ENCODE measurements at places on chromosomes 12 and 14.

GRCh38 chr14:103087343-103087835, 3.4 kb downstream of the LBHD2 start:
- DNase-seq, result no peak

- DNase-seq, result no peak
Measured at GRCh38 chr12:54660320-54660962, 12.3 kb upstream of the DCD start.

DNA sequence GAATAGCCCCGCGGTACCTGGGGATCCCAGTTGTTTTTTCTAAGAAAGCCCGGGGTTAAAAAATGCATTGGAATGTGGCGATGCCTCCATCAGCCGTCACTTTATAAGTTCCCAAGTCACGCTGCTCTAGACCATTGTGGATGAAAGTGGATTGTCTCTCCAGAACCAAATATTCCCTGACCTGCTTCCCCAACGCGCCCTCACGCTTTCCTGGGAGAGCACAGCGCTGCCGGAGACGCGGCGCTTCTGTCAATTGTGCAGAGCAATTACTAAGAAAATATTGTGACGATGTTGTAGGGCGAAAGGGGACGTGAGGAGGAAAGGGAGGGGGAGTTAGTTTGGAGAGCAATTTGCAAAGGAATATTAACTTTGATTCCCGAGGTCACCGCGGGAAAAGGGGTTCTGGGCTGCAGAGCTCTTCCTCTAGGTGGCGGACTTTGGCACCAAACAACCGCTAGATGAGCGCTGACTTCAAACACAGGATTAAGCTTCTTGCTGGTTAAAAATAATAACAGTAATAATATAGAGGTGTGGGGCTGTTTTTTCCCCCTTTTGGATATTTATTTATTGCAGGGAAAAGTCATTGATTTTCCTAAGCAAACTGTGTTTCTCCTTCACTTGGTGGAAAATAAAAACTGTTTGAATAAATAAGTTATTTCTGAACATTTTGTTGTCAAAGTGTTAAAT, 9.6 kb upstream of the FOXG1 start:
- no peak for DNase-seq

DNA sequence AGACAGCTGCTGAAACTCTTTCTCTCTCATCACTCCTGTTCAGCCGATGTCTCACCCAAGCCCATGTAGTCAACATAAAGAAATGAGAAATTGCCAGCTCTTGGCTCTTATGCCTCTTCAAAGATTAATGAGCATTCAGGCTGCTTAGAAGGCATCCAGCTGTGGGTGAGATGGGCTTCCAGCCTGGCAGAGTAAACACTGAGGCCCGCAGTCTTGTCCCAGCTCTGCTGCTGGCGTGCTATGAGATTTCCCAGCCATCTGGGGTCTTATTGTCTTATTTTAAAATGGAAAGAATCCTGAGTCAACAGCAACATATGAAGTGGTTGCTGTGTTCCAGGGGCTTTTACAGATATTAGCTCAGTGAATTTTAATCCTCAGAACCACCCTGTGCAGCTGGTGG, 12.6 kb downstream of the RXYLT1 start:
- no peak for DNase-seq

GRCh38 chr12:93167331-93167730, 210.4 kb upstream of the NUDT4 start:
- DNase-seq, result no peak

- DNase-seq, result no peak
Measured at GRCh38 chr12:53575502-53576249, 50.5 kb downstream of the ATF7 start.

DNA sequence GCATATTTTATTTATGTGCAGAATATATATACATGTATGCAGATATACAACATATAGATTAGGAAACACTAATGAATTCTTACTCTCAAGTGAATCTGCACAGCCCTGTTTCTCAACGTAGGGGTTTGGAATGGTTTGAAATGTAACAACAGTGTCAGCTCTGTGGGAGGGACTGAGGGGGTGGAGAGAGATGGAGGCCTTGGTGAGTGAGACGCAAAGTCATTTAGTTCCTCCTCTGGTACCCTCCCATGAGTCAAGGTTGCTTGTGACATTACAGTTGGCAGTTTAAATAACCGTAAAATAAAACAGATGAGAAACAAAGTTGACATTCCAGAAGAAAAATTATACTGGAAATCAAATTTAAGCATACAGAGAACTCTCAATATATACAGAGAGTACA, 313.0 kb upstream of the PRKD1 start:
- DNase-seq, result no peak

DNA sequence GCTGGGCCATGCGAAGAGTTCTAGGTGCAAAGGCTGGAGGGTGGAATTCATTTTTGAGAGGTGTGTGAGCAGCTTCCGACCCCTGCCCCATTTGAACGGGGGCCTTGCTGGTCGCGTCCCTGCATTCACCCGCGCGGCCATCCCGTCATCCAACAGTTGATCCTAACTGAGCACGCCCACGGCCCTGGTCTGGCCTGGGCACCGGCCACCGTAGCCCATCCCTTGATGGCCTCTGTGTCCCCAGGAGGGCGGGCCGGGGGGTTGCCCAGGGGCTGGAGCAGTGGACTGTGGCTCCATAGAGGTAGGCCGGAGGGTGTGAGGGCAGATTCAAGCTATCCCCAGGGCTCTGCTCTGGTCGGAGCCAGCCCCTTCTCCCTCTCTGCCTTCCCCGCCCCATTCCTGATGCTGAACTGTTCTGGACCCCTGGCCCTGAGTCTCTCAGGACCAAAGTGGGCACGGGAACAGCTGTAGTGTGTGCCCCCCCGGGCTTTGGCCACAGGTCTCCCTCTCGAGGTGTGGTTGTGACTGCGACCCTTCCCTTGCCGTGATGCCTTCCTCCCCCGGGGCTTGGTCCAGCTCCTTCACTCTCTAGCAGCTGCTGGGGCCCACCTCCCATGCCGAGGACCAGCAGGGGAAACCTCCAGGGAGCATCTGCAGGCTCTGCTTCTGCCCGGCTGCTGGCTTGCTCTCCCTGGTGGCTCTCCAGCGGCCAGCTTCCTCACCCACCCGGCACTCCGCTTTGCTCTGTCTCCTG, 9.1 kb downstream of the MEG3 start:
- DNase-seq, result no peak

GRCh38 chr12:112738531-112738930, 53.0 kb upstream of the RPH3A start:
- no peak for DNase-seq

- DNase-seq, result no peak
Measured at GRCh38 chr14:81533212-81533535, 479 bp downstream of the SEL1L start.

DNA sequence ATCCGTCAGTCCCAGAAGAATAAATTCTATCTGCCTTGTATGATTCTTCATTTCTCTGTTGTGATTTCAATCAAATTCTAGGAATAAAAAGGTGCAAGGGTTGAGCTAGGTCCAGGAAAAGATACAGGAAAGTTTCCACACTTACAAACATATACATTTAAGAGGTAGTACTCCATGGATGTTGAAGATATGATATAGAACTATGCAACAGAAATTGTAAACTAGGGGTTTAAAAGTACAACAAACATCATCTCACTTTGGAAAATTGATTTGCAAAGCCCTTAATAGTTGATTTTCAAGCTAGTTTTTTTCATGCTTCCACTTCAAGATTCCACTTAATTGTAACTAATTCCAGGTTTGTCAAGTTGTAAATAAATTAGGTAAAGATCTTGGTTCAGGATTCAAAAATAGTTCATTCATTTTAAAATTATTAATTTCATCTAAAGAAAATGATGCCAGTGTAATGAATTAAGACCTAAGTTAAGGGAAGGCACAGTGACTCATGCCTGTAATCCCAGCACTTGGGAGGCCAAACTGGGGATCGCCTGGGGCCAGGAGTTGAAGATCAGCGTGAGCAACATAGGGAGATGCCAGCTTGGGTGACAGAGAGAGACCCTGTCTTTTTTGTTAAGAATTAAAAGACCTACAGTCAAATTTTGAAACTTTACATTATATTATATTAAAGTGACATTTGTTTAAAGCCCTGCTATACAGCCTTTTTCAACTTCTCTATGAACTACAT, at the start of gene OR6C70:
Gene OR6C70 (minus strand): TSS at position 51 of the 742 bp plus-strand sequence. CDS start 0 bp downstream, at position 51.
- DNase-seq, result no peak

GRCh38 chr12:107655281-107656065, 30.1 kb upstream of the PWP1 start:
- DNase-seq, result no peak

DNA sequence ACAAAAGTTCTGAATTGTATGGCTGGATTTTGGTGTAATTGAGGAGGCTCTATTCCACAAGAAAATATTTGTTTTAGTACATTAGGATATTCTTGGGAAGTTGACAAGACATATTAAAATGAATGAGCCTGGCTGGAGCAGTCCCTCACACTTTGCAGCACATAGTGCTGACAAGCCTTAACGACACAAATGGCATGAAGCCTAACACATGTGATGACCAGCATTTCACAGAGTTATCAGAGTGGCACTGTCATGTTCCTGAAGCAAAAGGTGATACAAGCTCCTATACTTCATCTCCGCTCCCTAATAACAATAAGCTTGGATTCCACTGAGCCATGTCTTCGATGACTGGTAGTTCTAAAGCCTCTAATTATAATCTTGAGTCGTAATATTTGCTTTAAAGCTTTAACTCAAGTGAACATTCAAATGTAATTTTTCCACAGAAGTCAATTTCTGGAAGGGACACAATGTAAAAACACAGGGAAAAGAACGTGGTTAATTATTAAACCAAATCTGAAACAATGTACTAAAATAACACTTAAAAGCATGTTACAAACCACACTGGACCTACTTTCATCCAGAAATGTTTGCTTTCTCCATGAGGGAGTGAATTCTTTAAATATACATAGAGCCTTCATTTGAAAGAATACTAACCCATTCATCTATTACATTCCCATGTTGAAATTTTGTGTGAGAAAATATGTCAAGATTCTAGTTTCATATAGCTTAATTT, 49.6 kb downstream of the GRIP1 start:
- no peak for DNase-seq

DNA sequence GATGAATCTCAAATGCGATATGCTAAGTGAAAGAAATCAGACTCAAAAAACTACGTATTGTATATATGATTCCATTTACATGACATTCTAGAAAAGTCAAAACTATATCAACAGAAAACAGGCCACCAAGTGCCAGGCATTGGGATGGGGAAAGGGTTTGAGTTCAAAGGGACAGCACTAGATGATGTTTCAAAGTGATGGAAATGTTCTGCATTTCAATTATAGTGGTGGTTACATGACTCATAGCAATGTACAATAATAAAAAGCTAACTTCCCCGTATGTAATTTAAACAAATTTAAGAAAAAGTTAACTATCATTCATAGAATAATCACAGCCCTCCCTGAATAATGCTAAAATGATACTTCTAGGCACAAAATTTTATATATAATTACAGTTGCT, 13.5 kb downstream of the HECTD1 start:
- no peak for DNase-seq

DNA sequence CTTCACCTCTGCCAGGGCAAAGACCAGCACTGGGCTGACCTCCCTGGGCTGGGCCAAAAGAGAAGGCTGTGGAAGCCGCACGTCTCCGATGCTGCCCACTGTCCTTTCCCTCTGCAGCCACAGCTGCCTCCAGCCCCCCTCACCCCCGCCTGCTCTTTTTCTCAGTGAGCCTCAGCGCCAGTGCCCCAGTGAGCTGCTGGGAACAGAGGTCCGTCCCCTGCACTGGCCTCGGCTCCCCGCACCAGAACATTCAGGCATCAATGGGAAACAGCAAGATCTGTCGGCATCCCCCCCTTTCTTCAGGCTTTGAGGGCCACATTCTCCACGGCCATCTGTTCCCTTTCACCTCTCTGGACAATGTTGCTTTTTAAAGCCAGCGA, 398.1 kb downstream of the ZFP36L1 start:
- DNase-seq, result peak; percentile 36

GRCh38 chr12:125187780-125188741, 122.8 kb downstream of the AACS start:
- no peak for DNase-seq

DNA sequence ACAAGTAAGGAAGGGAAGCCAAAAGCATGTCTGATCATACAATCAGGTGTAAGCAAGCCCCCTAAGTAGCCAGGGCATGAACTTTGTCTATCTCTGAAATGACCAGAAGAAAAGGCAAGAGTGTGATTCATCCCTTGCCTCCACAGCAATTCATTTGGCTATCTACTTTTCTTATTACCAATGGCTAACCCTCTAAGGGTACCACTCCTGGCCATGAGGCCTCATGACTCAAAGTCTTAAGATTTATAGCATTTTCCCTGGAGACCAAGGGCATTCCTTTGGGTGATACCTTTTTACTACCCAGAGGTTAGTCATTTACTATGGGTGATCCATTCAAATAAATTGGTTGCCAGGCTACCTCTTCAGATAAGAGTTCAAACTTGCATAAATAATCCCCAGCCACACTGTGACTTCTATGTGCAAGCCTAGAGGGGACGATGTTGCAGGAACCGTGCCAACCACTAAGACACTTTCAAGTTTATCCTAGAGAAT, 1.5 kb upstream of the LGALS3 start:
- DNase-seq, result no peak

DNA sequence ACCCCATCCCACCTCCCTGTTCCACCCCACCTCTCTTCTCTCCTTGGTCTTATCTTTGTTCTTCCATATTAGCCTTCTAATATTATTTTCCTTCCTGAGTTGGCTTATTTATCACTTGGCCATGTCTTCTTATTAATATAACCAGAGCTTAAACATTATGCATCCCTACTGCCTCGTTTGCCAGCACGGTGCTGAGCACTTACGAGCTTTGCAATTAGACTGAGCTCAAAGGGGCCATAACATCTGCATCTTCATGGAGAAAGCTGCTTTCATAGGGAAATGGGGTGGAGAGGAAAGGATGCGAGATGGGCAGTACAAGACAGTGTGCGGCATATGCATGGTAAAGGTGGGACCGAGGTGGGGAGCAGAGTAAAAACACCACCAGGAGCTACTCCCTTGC, 342.8 kb downstream of the FUT8 start:
- no peak for DNase-seq

- peak; percentile 31 for DNase-seq
Measured at GRCh38 chr12:16166563-16167470, 110.7 kb downstream of the SLC15A5 start.

GRCh38 chr14:51224551-51224950, 15.5 kb upstream of the TMX1 start:
- DNase-seq, result no peak

DNA sequence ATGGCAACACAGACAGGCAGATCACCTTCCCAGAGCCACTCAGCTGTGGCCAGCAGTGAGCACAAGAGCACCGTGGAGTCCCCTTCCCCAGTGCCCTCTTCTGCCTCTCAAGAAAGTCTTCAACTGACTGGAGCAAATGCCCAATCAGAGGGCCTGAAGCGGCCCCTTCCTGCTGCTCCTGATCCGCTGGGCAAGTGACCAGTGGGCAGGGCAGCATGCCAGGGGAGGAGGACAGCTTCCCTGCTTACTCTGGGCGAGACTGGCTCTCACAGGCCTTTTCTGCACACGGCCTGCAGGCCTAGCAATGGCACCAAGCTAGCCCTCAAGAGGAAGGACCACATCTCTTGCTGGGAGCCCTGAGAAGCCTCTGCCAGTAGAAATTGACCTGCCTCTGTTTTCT, 890 bp downstream of the KRT71 start:
- peak; percentile 13 for DNase-seq

GRCh38 chr12:7460375-7461259, 16.7 kb upstream of the CD163L1 start:
- DNase-seq, result peak; percentile 31

All from midbrain (tissue), 1 donor.